KG1 (cell line): ENCODE measurements at places on chromosomes 5 and 9.

DNA sequence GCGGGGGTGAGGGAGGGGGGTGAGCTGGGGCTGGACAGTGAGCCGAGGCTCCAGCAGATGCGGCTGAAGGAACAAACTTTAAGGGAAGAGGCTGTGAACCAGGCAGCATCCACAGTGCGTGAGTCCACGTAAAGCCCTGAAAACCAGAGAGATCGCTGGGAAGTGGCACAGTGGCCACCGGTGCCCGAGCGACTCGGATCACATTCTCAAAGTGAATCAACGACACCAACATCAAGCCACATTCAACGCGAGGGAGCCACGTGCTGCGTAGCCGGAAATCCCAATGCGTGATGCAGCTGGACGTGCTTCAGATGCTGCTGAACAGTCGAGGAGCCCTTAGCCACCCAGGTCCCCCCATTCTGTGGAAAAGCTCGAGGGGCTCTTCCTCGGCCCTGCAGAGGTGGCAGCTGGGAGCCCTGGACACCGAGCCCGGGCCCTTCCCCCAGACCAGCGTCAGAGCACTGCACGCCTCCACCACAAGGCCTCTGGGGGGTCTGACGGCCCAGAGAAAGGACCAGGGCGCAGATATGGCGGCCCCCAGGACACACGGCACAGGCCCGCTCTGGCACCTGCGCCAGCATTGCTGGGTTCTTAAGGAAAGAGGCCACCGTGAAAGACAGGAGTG, 53.7 kb upstream of the EXOC3 start:
- DNase-seq = no peak

DNA sequence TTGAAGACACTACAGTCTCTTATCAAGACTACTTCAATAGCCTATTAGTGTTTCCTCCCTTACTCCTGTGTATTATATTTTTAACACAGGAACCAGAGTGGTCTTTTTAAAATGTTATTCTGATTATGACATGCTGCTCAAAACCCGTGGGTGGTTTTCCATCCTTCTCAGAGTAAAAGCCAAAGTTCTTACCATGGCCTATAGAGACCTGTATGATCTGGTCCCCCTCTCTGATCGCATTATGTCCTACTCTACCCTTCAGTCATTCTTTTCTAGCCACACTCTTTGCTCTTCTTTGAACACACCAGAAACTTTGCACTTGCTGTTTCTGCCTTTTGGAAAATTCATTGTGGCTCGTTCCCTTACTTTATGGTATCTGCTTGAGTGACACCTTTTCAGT, 13.8 kb downstream of the RECK start:
- DNase-seq = no peak

DNA sequence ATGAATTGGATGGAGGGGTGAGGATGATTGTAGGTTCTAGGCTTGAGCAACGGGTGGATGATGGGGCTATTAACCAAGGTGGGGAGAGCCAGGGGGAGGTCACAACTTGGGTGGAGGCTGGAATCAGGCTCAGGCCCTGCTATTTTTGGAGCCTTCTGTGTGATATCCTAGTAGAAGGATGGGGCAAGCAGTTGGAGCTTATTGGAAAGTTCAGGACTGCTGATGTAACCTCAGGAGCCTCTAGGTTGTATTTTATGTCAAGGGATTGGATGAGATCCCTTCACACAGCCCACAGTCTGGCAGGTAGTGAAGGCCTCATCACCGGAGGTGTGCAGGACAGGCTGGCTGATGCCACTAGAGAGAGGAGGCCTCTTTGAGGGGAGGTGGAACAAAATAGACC, 11.2 kb upstream of the RPS14 start:
- no peak for DNase-seq

DNA sequence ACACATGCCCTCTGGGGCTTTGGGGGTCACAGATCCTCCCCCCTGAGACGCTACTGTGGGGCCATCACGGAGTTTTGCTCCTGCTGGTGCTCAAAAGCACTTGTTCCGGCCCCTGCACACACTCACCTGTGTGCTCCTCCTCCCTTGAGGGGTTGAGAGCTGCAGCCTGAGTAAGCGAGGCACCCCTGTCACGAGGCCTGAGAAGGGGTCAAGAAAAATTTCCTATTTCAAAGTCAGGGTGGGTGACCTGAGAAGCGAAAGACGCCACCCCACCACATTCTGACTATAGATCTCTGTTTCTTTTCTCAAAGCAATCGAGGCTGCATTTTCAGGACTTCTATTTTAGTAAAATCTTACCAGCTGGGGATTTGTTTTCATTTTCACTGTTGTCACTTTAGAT, 138.5 kb downstream of the DCP2 start:
- no peak for DNase-seq

DNA sequence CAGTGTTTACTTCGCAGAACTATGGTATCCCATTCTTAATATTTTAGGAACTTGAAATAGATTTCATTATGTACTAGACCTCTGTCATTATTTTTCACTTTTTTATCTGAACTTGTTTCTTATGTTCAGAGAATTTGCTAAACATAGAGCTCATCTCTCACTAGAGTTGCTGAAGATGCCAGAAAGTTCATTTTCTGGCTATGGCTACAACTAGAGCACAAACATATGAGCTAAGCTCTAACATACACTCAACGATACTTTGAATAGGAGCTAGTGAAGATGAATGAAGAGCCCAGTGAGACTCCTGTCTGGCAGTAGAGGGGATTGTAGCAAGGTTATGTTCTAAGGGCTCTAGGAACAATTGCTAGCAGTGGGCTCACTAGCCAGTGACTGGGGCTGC, 582.2 kb downstream of the KIF4B start:
- no peak for DNase-seq

- no peak for DNase-seq
These were observed 260.3 kb upstream of the KLF4 start for GRCh38 chr9:107749787-107750444.

DNA sequence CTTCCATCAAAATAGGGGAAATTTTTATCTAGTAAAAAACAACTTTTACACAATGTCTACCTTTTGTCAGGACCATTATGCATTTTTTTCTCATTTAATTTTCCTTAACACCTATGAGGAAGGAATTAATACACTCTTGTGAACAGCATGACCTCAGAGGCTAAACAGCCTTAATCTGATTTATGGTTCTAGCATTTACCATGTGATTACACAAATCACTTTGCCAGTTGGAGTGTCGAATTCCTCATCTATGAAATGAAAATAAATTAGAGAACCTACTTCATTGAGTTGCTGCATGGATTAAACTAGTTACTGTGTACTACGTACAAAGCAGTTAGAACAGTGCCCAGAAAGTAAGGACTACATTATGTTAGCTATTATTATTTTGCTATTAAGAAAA, 187.7 kb upstream of the MPDZ start:
- no peak for DNase-seq

DNA sequence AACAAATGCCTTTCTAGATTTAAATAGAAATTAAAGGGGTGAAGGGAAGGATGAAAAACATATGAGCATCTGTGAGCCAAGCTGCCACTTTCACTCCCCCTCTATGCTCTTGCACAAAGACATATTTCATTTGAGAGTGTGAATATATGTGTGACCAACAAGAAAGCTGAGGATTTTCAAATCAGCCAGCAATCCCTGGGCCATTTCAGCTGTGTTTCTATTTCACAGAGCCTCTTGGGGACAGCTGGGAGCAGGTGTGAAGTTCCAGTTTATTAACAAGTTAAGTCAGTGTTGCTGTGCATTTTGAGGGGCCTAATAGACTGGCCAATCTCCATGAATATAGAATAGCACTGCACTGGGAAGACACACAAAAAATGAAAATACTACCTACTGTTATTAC, 248.7 kb upstream of the RGMB start:
- DNase-seq = no peak

GRCh38 chr9:23659346-23660006, 166.6 kb downstream of the ELAVL2 start:
- no peak for DNase-seq

- no peak for DNase-seq
These were observed 77.5 kb upstream of the XPA start for GRCh38 chr9:97774673-97775072.

DNA sequence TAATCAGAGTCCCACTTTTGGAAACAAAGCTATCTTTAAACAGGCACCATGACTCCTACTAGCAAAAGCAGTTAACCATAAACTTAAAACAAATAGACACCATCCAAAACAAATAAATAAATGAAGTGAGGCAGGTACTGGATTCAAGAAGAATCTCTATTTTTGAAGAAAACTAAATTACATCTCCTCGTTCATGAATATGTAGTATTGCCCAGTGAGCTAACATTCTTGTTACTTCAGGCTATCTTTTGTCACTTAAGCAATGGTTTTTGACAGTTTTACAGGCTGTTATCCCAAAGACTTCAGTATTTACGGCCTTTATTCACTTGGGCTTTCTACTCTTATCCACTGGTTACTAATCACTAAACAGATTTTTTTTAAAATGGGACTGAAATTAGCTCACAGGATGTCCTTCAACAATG, 242.5 kb downstream of the MLLT3 start:
- no peak for DNase-seq

DNA sequence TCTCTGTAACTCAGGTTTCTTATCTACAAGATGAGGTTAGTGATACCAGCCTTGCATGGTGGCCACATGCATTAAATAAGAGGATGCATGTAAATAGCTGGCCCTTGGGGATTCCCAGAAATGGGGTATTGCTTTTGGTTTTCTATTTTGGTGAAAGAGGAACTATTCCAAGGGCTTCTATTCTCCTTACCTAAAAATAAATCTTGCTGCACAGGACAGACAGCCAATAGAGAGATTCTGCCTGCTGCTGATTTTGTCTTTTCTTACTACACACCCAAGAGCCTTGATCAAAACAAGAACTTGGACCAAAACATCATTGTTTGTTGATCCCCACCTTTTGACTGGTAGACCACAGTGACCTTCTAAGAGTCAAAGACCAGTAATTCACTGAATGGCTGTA, 161.8 kb downstream of the PJA2 start:
- no peak for DNase-seq

DNA sequence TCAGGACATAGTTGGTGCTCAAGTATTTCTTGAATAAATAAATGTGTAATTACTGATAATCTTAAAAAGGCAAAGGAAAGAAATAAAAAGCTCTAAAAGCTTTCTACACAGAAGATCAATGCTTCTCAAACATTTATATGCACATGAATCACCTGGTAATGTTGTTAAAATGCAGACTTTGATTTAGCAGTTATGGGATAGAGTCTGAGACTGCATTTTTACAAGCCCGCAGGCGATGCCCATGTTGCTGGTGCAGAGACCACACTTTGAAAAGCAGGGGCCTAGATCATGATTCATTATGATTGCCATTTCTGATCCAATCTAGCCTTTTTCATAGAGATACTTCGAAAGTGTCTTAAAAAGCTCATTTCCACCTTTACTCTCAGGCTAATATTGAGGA, 3.5 kb upstream of the CCDC152 start:
- no peak for DNase-seq

GRCh38 chr5:144468571-144468970, 297.9 kb downstream of the KCTD16 start:
- no peak for DNase-seq

- no peak for DNase-seq
These were observed 530.3 kb upstream of the KLF4 start for GRCh38 chr9:108019821-108020220.

GRCh38 chr5:65418661-65419060, 63.1 kb downstream of the ADAMTS6 start:
- no peak for DNase-seq

GRCh38 chr9:22211588-22212360, 202.7 kb upstream of the CDKN2B start:
- no peak for DNase-seq

GRCh38 chr5:158698768-158699284, 400.9 kb downstream of the EBF1 start:
- DNase-seq = no peak

GRCh38 chr9:764986-765385, 76.5 kb upstream of the DMRT1 start:
- DNase-seq = no peak

GRCh38 chr5:139658928-139659667, 10.9 kb downstream of the CXXC5 start:
- DNase-seq = no peak

DNA sequence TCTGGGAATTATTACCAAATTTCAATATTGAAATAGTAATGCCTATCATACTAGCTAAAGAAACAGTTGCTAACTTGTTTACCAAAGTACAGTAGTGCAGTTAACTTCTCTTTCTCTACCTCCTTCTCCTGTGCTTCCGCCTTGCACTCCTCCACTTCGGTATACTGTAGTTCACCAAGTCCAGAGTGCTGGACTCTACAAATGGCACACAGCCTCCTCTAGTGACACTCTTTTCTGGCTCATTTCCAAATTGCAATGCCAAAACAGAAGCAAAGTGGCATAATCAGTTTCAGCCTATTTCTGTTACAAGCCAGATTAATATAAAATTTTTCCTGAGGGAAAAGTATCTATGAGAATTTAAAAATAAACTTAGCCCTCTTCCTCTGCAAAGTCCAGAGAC, 86.0 kb upstream of the RASGRF2 start:
- no peak for DNase-seq

- no peak for DNase-seq
These were observed 33.8 kb upstream of the PTGS1 start for GRCh38 chr9:122336866-122337555.

GRCh38 chr5:56250011-56250410, 16.9 kb upstream of the ANKRD55 start:
- DNase-seq = no peak

GRCh38 chr5:143652108-143652700, 159.8 kb upstream of the HMHB1 start:
- no peak for DNase-seq

- peak; percentile 5 for DNase-seq
These were observed 693.8 kb downstream of the DNAH5 start for GRCh38 chr5:13250464-13251291.

- no peak for DNase-seq
These were observed 5.5 kb upstream of the PDE8B start for GRCh38 chr5:77204967-77205366.

DNA sequence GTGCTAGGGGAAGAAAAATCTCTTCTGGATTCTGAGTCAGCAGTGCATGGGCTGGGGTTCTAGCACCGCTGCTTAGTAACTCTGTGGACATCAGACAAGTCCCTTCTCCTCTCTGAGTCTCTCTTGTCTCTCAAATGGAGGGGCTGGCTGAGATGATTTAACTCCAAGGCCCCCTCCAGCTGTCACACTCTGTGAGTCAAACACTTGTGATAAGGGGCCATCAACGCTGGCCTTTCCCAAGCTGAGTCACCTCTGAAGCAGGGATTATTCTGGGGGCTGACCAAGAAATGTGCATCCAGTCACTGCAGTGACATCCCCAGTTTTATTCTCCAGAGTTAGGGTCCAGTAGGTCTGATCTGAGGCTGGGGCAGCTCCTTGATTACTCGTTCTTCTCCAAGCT, 110.4 kb upstream of the ZNF462 start:
- no peak for DNase-seq
